T-helper 9 cell (primary cell): ENCODE measurements at places on chromosomes 12 and 14.

DNA sequence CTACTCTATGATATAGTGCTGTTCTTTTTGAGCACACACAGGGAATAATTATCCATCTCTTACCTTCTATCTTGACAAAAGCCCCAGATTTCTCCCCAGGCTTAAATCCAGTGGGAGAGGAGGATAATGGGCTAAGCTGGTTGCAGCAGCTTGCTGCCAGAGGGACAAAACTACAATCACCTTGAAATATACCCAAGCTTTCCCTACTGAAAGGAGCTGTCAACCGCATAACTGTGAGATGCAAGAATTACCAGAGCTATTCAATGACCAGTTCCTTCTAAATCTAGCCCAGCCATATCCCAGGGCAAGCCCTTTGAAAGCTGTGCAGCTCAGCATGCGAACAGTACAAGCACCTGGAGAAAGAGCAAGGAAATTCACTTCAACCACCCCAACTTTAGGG, 943 bp upstream of the MGAT4C start:
- no peak for DNase-seq

DNA sequence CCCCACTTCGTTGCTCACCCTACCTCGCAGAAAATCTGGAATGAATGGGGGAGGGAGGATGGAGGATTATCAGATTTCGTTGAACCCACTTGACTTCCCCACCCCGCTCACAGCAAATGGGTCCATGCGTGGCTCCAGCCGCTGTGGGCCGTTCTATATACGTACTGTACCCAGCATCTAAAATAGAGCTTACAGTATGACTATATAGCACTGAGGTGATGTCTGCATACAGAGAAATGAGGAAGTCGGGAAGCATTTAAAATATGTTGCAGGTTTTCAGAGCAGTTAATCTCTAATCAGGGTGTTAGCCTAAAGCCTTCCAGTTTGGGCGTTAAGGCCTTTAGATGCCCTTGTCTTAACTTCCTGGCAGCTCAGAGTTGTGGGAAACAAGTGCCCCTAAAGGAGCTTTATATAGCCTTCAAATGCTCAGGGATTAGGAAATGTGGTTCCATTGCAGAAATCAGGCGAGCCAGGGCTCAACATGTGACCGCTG, 1.4 kb downstream of the BICDL1 start:
- no peak for DNase-seq

DNA sequence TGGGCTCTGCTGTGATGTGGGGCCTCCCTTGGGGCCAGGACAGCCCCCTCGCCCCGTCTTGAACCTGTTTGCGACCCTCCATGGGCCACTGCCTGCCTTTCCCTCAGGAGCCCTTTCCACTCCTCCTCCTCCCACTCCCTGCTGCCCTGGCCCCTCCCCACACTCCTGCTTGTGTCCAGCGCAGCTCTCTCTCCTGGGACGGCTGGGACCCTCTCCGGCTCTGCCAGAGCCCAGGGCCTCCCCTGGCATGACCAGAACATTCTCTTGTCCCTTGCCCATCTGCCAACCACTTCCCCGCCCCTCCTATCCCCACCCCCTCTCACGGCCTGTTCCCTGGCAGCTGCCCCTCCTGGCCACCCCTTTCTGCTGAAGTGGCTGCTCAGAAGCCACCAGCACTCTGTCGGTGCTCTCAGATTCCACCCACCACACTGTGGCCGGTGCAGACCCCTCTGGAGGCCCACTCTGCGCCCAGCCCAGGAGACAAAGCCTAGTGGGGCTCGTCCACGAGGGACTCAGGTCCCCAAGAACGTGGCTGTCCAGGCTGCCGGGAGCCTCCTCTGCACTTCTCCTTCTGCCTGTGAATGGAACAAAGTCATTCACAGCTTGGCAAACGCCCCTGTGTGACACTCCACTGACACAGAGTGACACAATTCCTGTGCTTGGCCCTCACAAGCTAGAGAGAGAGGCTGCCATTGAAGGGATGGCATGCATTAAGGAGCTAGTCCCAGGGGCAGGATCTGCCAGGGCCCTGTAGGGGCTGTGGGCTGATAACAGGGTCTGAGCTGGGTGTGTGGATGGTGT, 1.4 kb downstream of the ASPG start:
- DNase-seq, result no peak

DNA sequence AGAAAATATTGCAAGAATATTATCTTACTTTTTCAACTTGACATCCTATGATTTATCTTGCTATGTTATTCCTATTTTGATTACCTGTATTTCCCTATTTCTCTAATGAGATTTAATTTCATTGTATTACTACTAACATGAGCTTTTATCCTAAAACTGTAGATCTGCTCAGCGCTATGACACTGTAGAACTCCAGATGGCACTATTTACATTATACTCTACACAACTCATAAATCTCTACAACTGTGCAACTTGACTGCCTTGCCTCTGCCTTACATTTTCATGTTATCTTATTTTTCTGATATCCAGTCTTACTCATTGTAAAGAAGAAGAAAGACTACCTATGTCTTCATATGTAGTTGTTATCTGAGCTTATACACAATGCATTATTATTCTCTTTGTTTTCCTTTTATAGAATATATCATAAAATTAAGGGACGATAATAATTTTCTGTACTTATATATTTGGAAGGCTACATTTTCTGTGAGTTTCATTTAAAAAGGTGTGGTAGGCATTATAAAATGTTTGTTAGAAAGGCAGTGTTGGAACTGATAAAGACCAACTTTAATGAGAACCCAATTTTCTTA, 24.1 kb downstream of the NUP37 start:
- no peak for DNase-seq

DNA sequence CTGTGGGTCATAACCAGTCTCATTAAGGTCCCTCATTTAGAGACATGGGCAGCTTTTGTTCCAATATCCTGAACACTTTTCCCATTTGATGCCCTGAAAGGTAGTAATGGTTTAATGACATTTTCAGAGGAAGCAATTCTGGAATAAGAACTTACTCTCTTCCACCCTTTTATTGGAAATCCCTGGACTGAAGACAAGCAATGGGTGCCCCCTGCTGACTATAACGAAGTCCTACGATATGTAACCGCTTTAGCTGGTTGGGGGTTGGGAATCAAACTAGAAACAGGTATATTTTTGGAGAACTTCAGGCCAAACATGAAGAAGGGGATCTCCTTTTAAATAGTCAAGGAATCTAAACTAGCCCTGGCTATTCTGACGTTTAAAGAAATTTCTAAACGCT, 20.5 kb downstream of the SARNP start:
- no peak for DNase-seq

DNA sequence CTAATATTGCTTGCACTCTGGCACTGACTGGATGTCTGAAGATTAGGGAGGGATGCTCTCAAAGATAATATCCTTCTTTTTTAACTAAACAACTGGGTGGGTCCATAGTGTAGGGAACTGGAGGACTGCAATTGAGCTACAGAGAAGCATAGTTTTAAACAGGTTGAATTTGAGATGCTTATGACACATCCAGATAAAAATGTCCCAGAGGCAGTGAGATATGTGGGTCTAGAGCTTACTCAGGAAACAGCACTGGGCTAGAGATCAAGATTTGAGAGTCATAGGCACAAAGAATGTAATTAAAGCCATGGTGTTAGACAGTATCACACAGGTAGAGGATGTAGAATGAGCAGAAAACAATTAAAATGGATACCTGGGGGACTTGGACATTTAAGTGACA, 198.4 kb downstream of the NELL2 start:
- no peak for DNase-seq

- no peak for DNase-seq
Observed at GRCh38 chr12:112096070-112096469, 12.5 kb downstream of the NAA25 start.

DNA sequence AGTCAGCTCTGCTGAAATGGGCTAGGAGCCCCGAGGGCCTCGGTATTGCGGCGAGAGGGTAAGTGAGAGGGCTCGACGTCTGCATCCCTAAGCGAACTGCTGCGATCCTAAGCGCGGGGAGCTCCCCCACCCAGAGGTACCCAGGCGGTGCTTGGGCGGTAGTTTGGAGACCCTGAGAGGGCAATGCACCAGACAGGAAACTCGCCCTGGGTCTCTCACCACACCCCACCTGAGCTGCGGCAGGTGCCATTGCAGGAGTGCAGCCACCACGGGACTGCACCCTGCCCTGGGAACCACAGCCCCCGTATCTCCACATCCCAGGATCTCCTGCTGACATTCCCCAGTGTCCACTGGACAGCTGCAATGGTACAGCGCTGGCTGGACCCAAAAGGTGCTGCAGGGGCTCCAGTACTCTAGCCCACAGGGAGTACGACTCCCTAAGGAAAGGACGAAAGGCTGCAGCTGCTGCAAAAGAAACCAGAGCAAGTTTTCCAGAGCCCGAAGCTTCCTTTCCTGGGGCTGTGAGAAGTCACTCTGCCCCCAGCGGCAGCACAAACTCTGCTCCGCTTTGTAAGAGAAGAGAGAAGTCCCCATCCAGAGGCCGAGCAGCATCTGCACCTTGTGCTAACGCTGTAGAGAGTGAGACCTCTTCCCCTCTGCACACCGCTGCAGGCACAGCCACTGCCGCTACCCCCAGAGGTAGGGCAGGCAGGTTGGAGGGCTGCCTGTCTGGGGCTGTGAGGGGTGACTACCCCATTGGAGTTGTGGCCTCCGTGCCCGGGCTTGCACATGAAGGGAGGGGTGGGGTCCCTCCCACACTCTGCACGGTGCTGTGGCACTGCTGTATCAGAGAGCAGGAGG, 31.1 kb upstream of the MON2 start:
- peak; percentile 7 for DNase-seq

DNA sequence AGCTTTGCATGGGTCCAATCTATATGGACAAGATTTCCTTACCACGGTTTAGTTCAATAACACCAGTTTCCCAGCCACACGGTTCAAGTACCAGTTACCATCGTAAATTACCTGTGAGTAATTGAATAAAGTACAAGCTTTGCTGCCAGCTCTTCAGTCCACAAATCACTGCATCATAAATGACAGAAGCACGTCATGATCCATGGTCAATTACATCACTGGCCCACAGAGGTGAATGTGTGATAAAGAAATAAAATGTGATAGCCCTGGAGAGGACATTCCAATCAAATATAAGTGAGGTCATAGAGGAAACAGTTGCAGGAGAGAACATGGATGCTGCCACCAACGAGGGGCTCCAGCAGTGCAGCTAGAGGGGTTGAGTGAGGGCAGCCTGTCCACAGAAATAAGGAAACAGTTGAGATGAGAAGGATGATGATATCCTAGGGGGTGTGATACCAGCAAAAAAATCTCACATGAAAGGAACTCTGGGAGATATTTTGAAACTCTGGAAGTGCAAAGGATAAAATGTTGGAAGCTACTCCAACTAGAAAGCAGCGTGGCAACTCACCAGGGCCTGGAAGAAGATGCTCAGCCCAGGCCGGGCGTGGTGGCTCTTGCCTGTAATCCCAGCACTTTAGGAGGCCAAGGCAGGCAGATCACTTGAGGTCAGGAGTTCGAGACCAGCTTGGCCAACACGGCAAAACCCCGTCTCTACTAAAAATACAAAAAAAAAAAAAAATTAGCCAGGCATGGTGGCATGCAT, 5.8 kb upstream of the DYNC1H1 start:
- DNase-seq, result no peak

- DNase-seq, result peak; percentile 3
Observed at GRCh38 chr12:10140001-10140400, 10.0 kb upstream of the CLEC7A start.

GRCh38 chr14:32109676-32110547, 32.8 kb downstream of the ARHGAP5 start:
- no peak for DNase-seq
